ENCODE measurements at places on chromosomes 2 and 18.

DNA sequence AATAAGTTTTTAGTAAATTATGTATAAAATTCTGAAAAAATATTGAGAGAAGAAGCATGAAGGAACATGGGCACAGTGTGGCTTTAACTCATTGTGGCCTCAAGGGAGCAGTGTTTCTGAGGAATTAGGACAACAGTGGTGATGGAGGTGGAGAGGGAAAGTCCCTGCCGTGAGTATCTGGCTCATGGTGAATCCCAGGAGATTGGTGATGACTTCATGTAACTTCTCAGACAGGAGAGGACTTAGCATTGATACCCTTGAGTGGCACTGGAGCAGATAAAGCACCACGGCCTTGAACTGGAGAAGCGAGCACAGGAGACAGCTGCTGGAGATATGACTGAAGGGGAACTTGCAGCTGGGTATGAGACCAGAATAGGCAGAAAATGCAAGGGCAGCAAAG is 35.0 kb upstream of the LRP1B start:
- no peak for DNase-seq

DNA sequence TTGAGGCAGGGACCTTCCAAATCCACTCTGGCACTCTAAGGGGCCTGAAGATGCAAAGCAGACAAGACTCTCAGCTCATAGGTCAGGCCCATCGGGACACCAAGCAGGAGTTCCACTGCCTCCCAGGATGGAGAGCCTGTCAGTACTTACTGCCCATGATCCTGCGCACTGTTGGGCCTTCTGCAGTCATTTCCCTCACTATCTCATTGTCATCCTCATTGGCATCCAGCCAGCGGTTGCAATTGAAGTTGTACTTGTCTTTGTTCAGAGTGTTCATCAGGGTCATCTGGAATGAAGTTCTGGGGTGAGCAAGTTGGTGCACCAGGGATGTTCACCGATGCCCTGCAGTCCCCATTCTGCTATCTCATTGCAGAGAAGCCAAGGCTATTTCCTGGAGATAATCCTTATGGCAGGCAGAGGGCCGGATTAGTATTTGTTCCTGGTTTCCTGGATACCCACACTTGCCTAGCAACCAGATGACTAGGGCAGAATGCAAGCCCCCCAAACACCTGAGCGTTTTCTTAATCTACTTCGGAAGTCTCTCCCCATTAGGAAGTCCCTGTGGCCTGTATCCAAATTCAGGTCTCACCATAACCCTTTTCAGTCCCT is 65.1 kb downstream of the LOXHD1 start:
- no peak for DNase-seq

- no peak for DNase-seq
Observed at GRCh38 chr2:128784626-128785306, 466.1 kb upstream of the HS6ST1 start.

- DNase-seq = no peak
Observed at GRCh38 chr2:111941531-111941930, 43.1 kb downstream of the MERTK start.

- DNase-seq = no peak
Observed at GRCh38 chr2:235570966-235571692, 77.3 kb downstream of the AGAP1 start.

- DNase-seq = no peak
Observed at GRCh38 chr2:163649080-163649479, 86.7 kb downstream of the FIGN start.
